Memory B cell (primary cell): ENCODE measurements at places on chromosomes 13 and 19.

GRCh38 chr13:76643596-76643995, 242.6 kb downstream of the KCTD12 start:
- no peak for DNase-seq

DNA sequence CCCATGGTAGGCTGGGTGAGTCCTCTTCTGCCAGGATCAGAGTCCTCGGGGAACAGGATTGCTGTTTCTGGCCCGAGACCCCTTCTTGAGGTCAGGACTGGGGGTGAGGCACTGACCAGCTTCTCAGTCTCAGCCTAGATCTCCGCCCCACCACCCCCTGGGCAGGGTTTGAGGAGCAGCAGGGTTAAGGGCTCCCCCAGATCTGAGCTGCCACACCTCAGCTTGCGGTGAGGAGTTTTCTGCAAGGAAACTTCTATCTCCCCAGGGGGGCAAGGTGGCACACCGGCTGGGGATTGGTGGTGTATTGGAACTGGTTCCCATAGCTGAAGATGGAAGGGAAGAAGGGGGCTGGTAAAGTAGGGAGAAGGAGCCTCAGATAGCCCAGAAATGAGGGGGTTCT, 19.5 kb downstream of the CHST8 start:
- no peak for DNase-seq

GRCh38 chr19:46616631-46617322, 8.1 kb downstream of the PTGIR start:
- no peak for DNase-seq

- no peak for DNase-seq
Measured at GRCh38 chr13:76687467-76687866, 198.7 kb downstream of the KCTD12 start.

- DNase-seq, result no peak
Measured at GRCh38 chr13:50282016-50282415, 266.8 kb downstream of the KCNRG start.

- DNase-seq, result no peak
Measured at GRCh38 chr19:48918801-48919247, 14.7 kb upstream of the DHDH start.

DNA sequence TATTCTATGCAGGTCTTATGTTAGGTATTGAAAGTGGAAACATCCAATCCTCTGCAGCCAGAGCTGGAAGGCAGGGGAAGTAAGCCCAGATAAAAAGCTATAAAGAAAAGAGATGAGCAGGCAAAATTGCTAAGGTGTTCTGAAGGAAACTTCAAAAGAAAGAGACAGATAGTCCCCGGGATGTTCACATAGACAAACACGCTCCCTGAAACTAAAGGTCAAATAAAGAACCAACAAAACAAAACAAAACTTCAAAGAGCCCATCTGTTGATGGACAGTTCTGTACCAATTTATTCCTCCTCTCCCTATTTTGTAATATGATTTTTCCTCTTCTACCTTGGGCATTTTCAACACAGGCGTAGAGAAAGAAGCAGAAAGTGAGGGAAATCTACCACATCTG, 11.3 kb upstream of the NDFIP2 start:
- DNase-seq, result no peak

GRCh38 chr19:39206122-39206521, 2.1 kb upstream of the SYCN start:
- DNase-seq, result no peak

GRCh38 chr19:36973021-36973843, 57.1 kb downstream of the ZNF568 start:
- peak; percentile 52 for DNase-seq

DNA sequence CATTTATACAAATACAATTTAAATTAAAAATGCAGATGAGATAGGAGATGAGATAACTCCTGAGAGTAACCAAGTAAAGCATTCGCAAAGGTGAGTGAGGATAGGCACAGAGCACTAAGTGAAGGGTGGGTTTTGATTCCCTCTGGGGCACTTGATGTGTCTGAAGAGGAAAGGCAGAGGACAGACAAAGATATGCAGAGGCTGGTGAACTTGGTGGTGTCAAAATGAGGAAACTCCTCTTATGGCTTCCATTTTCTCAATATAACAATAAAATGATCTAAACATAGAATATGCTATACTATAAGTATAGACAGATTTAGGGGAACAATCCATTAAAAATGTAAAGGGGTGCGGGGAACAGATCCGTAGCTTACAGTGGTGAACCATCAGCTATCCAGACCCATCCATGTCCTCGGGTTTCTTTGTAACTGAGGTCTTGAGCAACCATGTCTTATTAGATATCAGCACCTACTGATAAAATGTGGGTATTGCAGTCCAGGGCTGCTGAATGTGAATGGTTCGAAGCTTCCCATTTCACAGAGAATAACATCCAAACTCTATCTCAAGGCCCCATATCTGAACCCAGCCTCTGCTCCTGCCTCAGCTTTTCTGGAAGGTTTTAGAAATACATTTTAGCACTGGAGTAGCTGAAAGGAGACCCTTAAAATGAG, 73.9 kb upstream of the SLC10A2 start:
- no peak for DNase-seq

DNA sequence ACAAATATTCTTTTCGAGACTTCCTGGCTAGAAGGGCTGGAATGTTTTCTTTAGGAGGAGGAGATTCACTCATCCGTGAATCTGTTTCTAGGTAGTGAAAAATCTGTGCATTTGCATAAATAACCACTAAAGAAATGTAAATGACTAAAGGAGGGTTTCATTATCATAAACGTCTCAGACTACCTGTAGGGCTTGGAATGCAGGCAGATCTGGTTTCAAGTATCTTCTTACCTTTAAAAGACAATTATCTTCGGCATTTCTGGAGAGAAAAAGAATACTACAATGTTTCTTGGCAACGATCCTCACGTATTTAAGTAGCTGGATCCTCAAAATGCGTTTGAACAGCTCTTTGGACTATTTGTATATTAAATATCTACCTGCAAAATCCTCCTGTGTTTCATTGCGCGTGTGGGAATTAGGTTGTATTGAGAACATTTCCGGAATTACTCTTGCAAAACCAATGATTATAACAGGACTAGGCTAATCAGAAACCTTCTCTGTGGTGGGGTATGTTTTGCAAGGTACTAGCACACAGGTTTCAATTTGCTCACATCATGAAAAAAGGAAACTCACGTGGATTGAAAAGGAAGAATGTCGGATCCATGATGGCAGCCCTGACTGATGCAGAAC, 291.1 kb upstream of the ARGLU1 start:
- no peak for DNase-seq

DNA sequence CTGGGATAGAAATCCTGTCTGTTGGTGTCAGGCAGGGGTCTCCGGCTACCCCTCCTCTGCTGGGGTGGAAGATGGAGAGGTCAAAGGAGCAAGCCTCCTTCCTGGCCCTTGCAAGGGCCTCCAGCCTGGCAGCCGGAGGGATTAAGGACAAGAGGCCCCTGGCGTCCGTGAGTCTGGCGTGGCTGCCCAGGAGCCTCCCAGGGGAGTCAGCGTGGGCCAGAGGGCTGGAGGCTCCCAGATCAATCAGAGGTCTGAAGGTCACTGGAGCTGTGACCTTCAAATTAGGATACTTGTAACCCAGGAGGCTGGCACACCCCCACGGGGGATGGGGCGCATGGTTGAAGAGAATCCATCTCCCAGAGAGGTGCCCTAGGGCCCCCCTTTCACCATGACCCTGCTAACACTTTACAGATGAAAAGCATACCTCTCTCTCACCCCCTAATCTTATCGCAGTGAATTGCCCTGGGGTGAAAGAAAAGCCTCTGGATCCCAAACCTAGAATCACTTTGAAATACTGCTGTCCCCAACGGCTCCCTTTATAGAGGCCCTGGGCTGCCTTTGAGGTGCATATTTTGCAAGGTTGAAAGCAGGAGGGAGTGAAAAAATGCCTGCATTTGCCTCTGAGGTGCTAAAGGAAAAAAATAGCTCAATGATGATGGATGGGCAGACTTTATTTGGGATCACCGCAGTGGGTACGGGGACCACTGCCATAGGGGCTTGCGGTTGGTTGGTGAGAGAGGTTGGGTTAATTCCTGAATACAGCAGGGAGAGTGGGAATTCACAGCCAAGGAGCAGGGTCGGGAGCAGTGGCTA, 44.9 kb upstream of the PEG3 start:
- DNase-seq, result no peak

DNA sequence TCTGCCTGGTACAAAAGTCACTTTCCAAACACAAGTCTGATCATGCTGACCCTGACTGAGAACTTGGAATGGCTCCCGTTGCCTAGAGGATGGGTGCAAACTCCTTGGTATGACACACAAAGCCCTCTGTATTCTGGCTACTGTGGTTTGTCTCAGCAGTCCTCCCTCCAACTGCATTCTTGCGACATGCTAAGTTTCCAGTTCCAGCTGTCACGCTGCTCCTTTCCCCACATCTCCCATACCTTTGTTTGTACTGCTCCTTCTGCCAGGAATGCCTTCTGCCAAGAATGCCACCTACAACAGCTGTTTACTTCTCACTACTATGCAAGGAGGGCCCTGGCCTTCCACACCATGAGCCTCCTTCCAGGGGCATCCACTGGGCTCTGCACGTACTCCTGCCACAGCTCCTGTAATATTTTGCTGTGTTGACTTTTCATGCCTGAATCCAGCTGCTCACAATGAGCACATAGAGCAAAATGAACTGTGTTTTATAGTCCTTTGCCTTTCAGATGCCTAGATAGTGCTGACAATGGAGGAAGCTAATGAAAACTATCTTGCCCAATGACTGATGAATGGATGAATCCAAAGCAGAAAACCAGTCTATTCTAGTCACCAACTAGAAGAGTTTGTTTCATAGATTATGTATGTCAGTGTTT, 543.7 kb downstream of the EFNB2 start:
- DNase-seq, result no peak

DNA sequence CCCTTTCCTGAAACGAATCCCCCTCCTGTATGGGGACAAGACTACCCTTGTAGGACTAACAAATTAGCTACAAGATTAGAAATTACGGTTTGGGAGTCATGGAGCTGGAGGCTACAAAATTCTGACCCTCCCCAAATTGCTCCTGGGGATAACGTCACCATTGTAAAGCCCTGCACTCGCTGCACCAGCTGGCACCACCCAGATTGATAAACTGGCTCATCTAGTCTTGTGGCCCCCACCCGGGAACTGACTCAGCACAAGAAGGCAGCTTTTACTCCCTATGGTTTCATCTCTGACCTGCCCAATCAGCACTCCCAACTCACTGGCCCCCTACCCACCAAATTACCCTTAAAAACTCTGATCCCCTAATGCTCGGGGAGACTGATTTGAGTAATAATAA, 150.6 kb upstream of the TSC22D1 start:
- DNase-seq, result no peak

DNA sequence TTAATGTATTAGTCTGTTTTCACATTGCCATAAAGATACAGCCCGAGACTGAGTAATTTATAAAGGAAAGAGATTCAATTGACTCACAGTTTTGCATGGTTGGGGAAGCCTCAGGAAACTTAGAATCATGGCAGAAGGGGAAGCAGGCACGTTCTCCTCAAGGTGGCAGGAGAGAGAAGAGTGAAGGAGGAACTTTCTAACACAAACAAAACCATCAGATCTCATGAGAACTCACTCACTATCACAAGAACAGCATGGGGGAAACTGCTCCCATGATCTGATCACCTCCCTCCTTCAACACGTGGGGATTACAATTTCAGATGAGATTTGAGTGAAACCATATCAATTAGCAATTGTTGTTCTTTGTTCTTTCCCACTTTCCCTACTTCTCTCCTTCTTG, 689.0 kb upstream of the SLITRK1 start:
- DNase-seq, result no peak

DNA sequence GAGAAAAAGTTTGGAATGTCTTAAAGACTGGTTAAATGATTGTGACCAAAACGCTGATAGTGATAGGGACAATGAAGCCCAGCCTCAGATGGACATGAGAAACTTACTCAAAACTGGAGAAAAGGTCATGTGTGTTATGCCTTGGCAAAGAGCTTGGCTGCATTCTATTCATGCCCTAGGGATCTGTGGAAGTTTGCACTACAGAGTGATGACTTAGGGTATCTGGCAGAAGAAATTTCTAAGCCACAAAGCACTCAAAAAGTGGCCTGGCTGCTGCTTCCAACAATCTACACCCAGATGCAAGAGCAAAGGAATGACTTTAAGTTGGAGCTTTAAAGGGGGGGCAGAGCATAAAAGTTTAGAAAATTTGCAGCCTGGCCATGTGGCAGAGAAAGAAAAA, 521.3 kb downstream of the UQCRFS1 start:
- no peak for DNase-seq

GRCh38 chr13:66965181-66965580, 265.0 kb downstream of the PCDH9 start:
- no peak for DNase-seq

DNA sequence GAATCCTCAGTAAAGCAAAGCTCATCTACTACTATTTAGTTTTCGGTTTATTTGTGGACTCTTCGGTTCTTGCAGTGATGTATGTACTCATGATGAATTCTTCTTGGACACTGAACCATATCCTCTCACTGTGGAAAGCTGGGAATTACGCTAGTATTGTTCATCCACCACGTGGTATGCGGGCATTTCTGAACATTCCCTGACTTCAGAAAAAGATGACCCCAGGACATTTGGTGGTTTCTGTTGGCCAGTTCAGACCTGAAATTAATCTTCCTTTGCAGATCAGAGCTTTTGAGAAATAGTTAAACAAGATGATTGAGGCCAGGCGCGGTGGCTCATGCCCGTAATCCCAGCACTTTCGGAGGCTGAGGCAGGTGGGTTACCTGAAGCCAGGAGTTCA, 25.3 kb upstream of the FBN3 start:
- DNase-seq, result no peak

DNA sequence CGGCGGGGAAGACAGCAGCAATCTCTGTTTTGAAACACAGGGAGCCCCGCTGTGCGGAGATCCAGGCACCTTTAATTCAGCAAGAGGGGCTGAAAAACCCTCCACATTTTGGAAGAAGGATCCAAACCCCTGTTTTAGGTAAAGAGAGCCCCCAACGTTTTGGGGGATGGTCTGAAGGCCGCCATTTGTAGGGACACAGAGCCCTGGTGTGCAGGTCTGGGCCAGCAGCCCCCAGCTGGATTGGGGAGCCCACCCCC, 3.5 kb upstream of the HOOK2 start:
- DNase-seq, result no peak

DNA sequence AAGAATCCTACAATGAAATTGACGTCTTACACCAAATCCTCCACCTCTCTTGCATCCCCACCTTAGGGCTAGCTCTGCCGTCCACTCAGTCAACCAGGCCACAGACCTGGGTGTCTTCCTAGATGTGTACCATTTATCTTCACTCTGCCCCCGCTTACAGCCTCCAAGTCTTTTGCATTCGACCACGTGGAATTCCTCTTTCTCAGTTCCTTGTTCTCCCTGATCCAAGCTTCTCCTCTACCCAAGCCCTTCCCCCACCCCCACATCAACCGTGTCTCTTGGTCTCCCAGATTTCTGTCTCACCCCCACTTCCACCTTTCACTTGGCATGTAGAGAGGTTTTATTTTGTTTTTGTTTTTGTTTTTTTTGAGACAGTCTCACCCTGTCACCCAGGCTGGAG, 1.2 kb upstream of the DMWD start:
- no peak for DNase-seq
